Posterior cingulate gyrus (tissue), 11 donors: ENCODE measurements at places on chromosomes 2 and 18.

GRCh38 chr18:46174342-46175041 is 70.3 kb downstream of the HAUS1 start:
- DNase-seq, result peak; percentile 16

DNA sequence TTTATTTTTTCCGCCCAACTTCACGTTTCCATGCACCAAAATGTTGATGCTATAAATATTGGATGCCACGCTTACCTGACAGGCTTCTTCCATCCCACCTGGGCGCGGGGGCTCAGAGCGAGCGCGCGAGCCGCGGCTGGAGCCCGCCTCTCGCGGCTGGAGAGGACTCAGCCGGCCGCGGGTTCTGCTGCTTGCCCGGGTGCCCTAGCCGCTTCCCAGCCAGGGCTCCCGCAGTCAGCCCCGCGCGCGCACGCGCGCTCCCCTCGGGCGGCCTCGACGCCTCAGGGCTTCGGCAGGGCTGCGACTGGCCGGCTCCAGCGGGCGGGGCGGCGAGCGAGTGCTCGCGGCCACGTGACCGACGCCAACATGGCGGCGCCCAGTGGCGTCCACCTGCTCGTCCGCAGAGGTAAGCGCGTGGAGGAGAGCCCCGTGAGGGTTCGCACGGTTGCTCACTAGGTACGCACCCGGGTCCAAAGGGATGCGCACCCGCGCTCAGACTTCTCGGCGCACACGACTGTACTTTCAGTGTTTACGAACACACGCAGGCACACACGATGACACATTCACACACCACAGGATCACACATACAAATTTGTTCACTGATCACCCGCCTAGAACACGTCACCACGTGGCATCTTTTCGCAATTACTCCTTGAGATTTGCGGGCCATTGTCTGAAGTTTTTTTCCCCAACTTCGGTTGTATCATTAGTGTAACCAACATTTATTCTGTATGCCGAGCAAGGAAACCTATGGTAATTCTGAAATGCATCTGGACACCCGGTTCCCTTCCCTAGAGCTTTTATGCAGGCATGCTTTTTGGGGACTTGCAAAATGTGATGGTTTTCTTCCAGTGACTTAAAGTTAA is at the start of gene METAP1D:
METAP1D (plus strand) TSS at position 350 of the 866 bp plus-strand sequence; CDS start at position 367, 17 bp downstream.
- peak; percentile 83 for DNase-seq

- no peak for DNase-seq
Measured at GRCh38 chr18:62844850-62845643, 129.7 kb downstream of the PHLPP1 start.

DNA sequence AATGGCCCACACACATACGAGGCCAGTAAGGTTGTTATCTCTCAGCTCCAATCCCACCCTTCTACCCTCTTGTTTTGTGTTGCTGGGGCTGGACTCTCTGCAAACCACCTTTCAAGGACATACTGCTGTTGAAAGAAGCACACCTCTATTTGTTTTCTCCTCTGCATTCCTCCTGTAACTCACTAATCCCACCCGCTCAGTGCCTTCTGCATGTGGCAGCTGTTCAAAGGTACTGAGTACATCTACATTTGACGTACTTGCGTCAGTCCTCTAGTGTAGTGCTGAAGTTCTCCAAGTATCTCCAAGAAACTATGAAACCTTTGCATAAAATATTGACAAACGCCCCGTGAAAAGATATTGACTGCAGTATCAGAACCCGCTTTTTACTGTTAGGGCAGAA is 310.6 kb downstream of the AFF3 start:
- DNase-seq, result no peak

- no peak for DNase-seq
Measured at GRCh38 chr2:58039170-58039611, 7.4 kb upstream of the VRK2 start.

- no peak for DNase-seq
Measured at GRCh38 chr18:46793565-46793964, 36.7 kb upstream of the ST8SIA5 start.

DNA sequence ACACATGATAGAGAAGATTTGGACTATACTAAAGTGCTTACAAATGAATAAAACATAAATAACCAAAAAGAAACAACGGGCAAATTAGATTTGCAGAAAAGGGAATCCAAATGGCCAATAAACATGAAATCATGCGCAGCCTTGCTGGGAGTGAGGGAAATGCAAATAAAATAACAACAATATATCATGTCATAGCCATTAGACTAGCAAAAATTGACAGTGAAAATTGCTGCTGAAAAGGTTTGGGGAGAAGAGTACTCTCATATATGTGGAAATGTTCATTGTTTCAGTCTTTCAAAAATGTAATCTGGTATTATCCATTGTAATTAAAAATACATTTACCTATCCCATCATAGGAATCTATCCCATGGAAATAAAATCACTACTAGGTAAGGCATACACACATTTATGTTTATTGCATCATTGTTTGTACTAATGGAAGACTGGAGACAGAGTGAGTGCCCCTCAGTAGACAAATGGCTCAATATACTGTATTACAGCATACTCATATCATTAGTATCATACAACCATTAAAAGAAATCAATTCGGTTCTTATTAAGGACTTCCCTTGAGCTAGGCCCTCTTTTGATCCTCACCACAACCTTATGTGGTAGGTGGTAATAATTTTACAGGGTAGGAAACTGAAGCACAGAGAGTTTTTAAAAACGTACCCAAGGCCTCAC is 94.1 kb upstream of the MSTN start:
- DNase-seq, result no peak

GRCh38 chr2:172445851-172446250 is 18.5 kb downstream of the ITGA6 start:
- DNase-seq, result no peak

DNA sequence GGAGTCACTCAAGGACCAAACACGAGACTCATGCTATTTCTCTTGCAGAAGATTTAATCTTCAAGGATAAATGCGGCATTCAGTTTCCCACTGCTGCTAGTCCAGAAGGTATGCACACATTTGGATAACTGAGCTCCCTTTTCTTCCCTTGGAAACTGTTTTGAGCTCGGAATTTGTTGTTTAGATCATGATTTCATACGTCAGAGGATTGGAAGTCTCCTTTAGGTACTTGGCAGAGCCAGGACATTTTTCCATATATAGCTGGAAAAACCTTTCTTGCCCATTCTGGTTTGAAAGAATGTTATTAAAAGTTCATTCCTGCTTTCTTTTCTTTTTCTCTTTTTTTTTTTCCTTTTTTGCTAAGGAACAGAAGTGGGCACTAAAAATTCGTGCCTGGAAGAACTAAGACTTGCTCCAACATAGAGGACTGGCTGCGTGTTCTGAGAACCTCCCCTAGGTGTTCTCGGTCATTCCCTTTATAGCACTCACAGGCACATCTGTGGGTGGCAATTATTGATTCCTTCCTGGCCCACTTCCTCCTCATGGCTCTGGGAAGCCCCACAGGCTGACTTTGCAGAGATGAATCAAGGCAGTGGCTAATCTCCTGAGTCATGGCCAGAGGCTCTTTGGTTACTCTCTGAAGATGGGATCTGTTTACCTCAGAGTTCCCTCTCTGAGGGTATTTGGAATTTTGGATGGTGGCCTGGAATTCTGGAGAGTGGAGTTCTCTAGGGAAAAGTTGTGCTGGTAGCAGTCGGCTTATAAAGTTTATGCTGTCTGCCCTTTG is 104.8 kb downstream of the PLCL1 start:
- no peak for DNase-seq
